ENCODE measurements at places on chromosomes 13 and 19.

DNA sequence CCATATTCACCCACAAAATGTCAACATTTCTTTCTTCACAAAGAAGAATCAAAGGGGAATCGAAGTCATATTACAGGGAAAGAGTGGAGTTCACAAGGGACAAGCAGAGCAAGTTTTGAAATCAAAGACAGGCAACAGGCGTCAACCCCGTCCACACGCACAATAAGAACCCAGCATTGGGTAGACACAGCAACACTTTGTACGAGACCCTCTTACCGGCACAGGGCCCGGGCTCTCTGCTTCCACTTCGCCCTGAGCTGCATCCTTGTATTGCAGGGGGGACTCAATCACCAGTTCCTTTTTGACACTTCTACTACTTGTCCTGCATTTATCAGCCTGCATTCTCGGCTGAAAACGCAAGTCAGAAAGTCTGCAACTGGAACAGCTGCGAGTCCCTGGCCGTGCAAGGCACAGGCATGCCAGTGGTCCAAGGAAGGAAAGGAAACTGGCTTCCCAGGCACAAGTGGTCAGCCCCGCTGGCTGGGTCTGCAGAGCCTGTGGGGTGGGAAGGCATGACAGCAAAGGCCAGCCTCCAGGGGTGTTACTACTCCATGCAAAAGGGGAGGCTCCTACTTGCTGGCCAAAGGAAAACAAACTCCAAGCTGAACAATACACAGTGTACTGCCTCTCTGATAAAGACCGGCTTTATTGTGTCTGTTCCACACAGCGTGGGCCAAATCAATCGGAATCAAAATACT is at the start of gene DOCK9:
Gene DOCK9 (minus strand): TSS at position 497 of the 698 bp plus-strand sequence. CDS start 155 bp downstream, at position 342.
- peak; percentile 50 for DNase-seq

DNA sequence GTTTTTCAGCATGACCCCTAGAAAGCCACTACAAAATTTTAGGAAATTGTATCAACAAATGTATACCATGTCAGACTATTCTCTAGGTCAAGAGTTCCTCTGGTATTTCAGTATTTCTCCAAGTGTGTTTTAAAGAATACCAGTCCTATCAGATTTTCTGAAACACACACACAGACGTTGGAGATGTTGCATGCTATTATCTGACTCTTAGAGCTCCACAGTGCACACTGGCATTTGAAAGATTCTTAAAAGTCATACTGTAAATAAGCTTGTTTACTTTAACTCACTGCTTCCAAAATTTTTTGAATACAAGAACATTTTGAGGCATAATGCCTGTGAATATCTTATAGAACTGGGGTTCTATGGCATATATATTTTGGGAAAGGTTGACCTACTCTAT is 33.8 kb upstream of the VWA8 start:
- no peak for DNase-seq

- DNase-seq = no peak
Measured at GRCh38 chr19:33662391-33663092, 40.8 kb downstream of the CHST8 start.

DNA sequence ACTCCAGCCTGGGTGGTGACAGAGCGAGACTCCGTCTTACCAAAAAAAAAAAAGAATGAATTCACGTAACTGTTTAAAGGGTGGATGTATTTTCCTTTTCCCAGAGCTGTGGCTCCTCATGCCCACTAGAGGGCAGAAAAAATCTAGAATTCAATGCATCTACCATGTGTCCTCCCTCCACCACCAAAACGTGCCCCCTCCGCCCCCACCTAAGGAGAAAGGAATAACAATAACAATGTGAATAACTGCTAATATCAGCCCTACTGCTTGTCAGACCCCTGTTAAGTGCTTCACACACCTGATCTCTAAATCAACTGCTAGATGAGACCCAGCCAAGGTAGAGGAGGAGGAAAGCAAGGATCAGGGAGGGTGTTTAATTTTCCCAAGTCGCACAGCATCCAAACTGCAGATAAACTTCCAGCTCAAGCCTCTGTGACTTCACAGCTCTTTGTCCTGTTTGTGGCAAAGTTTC is 20.2 kb upstream of the PNMA8B start:
- peak; percentile 48 for DNase-seq

DNA sequence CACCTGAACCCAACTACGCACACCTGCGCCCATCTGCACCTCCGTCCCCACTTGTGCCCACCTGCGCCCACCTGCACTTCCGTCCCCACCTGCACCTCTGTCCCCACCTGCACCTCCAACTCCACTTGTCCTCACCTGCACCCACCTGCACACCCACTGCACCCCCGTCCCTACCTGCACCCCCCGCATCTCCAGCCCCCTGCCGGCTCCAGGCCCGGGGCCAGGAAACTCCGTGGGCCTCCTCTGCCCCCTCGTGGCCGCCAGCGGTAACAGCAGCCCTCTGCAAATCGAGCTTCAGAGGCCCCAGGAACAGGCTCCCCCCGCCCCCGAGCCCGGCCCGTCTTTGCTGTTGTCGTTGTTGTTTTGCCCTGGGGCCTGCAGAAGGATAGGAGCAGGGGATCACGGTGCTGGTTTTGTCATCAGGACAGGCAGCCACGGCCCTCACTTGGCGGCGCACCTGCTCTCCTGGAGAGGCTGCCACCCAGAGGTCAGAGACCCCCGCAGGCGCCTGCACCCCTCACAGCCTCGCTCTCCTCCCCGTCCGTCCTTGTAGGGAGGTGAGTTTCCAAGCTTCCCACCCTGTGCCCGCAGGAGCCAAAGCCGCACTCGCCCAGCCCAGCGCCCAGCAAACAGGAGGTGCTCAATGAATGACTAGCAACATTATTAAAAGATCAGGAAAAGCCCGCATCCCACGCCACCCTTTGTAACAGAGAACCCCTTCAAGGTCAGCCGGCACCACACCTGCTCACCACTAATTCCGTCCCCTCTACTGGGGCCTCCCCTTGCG is 65.4 kb downstream of the GNG7 start:
- DNase-seq = peak; percentile 35

DNA sequence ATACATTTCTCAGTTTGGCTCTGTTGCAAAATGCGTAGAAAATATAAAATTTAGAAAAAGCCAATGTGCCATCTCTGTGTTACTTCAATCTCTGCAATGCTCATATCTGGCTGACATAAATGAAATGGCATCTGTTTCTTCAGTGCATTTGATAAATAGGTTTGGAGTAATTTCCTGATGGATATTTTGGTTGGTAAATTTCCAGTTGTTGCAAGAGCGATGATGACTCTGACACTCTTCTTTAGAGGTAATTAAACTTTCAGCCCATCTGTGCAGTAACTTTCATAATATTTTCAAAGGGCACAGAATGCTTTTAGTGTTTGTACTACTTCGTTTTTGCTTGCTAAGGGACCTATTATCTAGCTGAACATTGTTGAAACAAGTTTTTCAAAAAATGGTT is 1286.4 kb downstream of the PCDH9 start:
- DNase-seq = peak; percentile 13

GRCh38 chr13:84098273-84098672 is 216.0 kb upstream of the SLITRK1 start:
- DNase-seq = no peak

DNA sequence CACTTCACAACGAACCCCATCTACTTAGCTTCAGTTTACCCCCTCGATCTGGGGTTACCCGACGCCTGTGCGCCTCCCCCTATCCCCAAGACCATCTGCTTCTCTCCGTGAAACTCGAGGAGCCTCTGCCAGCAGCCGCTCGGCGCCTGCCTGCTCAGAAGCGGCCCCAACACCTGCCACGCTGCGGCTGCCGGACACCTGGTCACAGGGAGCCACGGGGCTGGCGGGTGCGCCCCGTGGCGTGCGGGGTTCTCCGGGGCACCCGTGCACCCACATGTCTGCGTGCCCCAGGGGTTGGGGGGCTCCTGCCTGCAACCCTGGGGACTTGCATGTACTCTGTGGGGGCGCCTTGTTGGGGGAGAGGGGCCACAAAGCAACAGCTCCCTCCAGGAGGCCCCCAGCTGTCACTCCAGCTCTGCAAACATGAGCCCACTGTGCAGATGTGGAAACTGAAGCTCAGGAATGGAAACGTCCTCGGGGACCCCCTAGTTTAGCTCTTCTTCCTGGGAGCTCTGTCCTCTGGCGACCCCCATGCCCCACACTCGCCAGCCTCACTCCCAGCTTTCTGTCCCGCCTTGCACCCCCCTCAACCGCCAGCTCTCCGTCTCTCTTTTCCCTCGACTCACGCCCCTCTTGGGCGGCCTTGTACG is 7.0 kb upstream of the SEMA6B start:
- DNase-seq = no peak

DNA sequence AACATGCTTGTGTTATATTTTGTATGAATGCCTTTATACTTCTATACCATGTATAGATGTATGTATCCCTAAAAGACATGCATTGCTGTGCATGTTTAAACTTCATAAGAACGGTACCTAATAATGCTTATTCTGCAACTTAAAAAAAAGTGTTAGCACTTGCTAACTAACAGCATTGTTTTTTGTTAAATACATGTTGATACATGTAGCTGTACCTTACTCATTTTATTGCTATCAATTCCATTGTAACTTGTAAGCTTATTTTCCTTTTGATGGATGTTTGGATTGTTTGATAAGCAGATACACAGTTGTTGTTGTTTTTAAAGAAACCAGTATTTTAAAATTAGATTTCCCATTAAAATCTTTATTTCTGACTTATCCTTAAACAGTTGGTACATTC is 53.8 kb downstream of the CDK8 start:
- no peak for DNase-seq

DNA sequence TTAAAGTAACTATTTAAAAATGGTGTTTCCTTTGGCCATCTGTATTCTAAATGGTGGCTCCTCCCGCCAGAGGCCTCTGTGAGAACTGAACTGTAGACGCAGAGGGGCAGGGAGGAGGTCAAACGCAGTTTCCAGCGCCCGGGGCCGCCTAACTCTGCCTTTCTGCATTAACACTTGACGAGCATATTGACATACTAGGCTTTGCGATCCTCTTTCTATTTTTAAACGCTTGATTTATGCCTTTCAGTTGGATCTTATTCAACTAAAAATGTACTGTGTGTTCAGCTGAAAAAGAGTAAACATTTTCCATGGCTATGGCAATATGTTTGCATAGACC is 74.7 kb downstream of the SPACA7 start:
- no peak for DNase-seq

GRCh38 chr13:78084401-78084800 is 165.8 kb upstream of the EDNRB start:
- no peak for DNase-seq

GRCh38 chr13:34070006-34070405 is 252.1 kb downstream of the RFC3 start:
- peak; percentile 39 for DNase-seq

GRCh38 chr13:80334597-80335260 is 6.2 kb downstream of the SPRY2 start:
- no peak for DNase-seq

- DNase-seq = no peak
Measured at GRCh38 chr13:45540195-45540594, 75.3 kb downstream of the ERICH6B start.

GRCh38 chr13:27186295-27186694 is 14.7 kb upstream of the USP12 start:
- no peak for DNase-seq

- DNase-seq = no peak
Measured at GRCh38 chr13:114123876-114124275, 8.5 kb downstream of the RASA3 start.

- DNase-seq = peak; percentile 68
Measured at GRCh38 chr13:76677043-76677442, 209.2 kb downstream of the KCTD12 start.

- no peak for DNase-seq
Measured at GRCh38 chr19:8681345-8682029, 17.1 kb downstream of the ACTL9 start.

DNA sequence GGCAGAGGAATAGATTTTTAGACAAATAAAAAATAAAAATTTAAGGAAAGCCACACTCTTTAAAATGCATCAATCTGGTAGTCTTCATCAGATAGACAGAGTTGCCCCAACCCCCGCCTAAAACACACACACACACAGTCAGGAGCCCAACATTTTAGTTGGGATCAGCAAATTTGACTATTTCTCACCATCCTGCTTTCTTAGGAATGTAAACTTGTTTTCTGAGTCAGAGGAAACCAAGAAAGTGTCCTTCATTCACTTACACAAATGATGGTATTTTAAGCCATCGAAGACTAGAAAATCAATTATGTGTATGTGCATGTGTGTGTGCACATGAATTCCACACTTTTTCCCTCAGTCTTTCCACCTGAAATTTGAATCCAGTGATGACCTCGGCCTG is 1657.5 kb downstream of the SLITRK1 start:
- no peak for DNase-seq

DNA sequence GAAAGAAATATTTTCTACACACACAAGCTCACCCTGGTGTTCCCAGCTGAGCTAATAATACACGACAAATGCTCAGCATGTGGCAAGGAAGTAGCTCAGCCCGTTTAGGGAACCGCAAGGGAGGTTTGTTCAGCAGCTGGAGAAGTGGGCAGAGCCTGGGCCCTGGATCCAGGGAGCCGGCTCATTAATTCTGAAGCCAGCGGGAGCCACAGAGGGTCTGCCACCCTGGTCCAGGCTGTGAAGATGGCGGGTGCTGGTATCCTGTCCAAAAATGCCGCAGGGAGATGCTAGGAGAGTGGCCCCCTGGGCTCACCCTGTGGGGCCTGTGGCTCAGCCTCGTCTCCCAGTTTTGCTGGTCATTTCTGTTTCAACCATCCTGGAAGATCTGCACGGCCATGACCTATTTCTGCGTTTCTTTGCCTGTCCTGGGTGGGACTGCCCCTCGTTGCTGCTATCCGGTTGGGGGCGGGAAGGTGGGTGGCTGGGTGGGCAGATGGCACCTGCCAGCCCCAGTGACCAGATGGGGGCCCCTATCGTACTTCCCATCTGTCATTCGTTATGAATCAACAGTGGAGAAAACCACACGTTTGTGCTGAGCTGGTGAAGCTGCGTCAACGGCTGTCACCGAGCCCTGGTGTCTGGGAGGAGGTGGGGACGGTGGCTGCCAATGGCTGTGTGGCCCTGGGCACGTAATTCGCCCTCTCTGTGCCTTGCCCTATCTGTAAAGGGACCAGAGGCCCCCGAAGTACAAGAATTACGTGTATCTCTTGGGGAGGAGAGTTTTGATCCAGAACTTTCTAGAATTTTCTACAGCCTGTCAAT is 2.7 kb upstream of the GNA15 start:
- peak; percentile 41 for DNase-seq

- no peak for DNase-seq
Measured at GRCh38 chr13:105991131-105991530, 544.3 kb downstream of the EFNB2 start.

- DNase-seq = no peak
Measured at GRCh38 chr13:73767747-73768315, 366.4 kb downstream of the KLF12 start.

- peak; percentile 66 for DNase-seq
Measured at GRCh38 chr13:83691966-83692365, 190.3 kb downstream of the SLITRK1 start.

Measured in fibroblast of upper back skin (primary cell).